Endothelial cell of umbilical vein (primary cell): ENCODE measurements at places on chromosomes 2 and 18. TPM values are rescaled to one million over a fixed set of nuclear protein-coding genes. Genes with fewer than 3 reads are reported as not detected.
A peak's percentile ranks its signal among the peaks of the same experiment; 100 is the strongest.

GRCh38 chr2:64203858-64204632, 59.8 kb upstream of the PELI1 start:
- DNase-seq, result peak; percentile 62

DNA sequence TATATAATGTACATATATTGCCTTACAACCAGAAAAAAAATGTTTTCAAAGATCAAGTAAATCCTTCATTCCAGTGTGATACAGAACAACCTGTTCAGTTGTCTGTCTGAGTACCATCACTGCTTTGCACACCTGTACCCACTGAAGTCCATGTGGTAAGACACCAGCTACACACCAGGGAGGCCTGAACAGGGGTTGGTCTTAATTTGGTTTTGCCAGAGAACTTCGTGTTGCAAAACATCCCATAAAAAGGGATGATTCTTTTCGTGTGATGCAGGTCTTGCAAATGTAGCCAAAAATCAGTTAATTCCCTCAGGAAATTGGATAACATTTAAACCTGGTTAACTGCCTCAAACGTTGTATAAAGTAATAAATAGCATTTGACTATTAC, 73.7 kb upstream of the SLC1A4 start:
- no peak for DNase-seq

- no peak for DNase-seq
Observed at GRCh38 chr2:145412155-145412554, 892.2 kb upstream of the ZEB2 start.

- no peak for DNase-seq
Observed at GRCh38 chr2:25372405-25373268, 30.9 kb upstream of the DNMT3A start.

DNA sequence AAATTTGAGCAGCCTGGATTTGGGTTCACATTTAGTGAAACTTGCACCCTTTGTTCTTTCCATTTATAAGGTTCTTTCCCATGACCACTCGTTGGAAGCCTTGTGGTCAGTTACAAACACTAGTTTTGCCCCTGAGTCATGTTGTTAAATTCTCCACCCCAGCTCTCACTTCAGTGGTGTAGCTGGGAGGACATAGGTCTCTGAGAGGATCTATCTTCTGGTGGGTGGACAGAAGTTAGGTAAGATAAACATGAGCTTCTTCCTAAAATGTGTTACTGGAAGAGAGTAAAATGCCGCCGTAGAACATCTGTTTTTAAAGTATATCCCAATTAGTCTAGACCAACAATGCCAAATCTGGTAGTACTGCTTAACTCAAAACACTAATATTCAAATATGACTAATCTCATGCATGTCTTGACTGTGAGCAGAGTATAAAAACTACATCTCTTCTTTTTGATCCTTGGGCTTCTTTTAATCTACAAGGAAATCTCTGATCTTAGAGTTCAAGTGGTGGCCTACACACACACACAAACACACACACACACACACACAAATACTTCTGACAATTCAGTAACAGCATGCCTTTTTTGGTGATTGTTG, 162.6 kb upstream of the FN1 start:
- no peak for DNase-seq

GRCh38 chr2:71943238-71944182, 204.2 kb downstream of the CYP26B1 start:
- no peak for DNase-seq

GRCh38 chr2:177698281-177698680, 305.7 kb downstream of the AGPS start:
- DNase-seq, result no peak

DNA sequence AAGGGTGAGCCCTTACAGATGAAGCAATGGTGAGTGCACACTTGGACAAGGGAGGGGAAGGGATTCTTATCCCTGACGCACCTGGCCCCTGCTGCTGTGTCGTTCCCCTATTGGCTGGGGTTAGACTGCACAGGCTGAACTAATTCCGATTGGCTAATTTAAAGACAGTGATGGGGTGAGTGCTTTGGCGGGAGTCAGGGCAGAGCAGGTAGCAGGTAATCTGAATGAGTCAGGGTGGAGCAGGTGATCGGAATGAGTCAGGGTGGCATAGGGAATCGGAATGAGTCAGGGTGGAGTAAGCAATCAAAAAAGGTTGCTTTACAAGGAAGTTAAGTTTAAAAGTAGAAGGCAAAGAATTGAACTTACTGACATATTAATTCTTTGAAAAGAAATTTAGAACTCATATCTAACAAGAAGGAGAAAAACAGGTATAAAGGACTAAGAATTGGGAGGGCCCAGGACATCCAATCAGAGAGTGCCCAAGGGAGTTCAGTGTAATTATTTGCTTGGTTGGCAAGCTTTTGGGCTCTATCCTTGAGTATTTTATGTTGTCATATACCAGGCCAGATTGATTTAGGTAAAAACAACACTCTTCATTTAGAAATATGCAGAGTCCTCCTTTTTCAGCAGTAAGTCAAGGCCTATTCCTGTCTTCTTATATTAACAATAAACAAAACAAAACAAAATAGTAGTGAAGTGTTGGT, 52.3 kb upstream of the RALBP1 start:
- DNase-seq, result no peak

DNA sequence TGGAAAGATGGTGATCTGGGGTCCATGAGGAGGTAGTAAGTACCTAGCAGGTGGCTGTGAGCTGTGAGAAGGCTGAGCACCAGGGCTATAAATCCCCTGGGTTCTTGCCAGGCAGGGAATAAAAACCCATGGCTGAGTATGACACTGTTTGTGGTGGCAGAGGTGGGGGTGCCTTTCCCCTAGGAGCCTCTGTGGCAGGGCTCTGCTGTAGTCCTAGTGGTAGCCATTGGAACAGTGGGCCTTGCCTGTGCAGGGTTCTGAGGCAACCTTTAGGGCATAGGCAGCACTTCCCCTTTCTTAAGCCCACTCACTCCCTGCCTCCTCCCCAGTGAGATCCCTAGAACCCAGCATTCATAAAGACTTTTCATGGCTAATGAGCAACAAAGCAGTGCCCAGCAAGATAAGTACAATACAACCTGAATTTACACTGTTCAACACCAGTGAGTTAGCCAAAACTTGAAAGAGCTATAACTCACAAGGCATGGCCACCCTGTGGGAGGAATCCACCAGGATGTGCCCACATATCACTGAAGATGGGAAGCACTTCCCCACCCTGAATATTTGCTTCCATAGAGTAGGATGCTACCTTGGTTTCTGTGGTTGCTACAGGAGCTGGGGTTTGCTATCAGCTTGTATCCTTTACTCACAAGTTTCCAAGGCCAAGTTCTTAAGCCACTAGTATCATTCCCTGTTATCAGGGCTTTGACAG, 100.9 kb upstream of the NEUROD1 start:
- DNase-seq, result peak; percentile 34

Gene REG3A
- not detected in 2 replicates for polyA plus RNA-seq

Gene CRYBA2
- polyA plus RNA-seq, result not detected in 2 replicates

Gene PLEKHA3
- polyA plus RNA-seq, result 2.7 and 4.1 TPM in 2 replicates

- peak; percentile 58 for DNase-seq
Observed at GRCh38 chr2:105800036-105800713, 55.5 kb downstream of the NCK2 start.

- no peak for DNase-seq
Observed at GRCh38 chr2:230129343-230129742, 60.6 kb upstream of the SLC16A14 start.

Gene SEMA4C
- polyA plus RNA-seq, result 16.4 and 18.0 TPM in 2 replicates

GRCh38 chr18:8478968-8479370, 130.3 kb upstream of the RAB12 start:
- no peak for DNase-seq

DNA sequence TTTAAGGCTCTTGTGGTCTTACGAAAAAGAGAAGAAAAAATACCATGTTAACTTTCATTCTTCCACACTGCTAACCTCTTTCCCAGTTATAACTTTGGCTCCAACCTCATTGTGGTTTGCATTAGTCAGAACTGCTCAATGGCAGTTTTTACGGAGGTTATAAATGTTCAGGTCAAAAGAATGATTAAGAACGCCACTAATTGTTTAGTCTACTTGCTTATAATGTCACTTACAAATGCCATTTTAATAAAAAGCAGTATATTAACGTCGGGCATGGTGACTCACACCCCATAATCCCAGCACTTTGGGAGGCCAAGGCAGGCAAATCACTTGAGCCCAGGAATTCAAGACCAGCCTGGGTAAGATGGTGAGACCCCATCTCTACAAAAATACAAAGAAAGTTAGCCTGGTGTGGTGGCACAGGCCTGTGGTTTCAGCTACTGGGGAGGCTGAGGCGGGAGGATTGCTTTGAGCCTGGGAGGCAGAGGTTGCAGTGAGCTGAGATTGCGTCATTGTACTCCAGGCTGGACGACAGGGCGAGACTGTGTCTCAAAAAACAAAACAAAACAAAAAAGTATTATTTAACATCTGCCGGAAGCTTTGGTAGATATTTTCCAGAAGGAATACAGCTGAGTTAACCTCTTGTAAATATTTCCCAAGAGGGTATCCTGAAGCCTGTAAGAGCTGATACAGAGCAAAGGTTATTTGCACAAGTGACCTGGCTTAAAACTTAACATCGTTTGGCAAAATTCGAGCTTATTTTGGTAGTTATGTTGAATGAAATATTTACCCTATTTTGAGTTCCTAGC, 5.1 kb downstream of the AGPS start:
- DNase-seq, result peak; percentile 65

DNA sequence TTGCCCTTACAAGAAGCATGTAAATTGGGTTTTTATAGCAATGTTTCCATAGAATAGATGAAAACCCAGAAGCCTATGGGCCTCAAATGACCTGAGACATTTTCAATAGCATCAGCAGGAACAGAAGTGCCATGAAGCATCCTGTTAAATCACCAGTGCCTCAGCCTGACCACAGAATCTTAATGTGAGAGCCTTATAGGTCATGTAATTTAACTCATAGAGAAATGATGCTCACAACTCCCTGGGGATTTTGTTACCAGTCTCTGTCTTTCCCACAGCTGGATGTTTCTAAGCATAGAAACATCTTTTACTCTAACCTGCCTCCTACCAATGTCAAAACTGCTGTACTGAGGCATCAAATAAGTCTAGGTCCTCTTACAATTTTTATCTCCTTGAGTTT, 295.8 kb upstream of the ACVR2A start:
- no peak for DNase-seq

DNA sequence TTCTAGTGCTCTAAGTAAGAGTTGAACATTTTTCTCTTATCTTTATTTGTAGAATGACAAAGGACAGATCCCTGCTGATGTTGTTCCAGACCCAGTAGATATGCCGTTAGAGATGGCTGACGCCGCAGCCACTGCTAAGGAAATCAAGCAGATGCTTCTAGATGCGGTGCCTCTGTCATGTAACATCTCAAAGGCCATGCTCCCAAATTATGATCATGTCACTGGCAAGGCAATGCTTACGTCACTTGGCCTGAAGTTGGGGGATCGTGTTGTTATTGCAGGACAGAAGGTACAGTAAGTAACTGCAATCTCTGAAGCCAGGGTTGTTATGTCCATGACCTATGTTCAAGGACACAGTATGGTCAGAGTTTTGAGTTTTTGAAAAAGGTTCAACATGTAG, 28.4 kb downstream of the CLIP4 start:
- no peak for DNase-seq

Gene HOXD4
- polyA plus RNA-seq, result 7.6 TPM in 2 replicates

- peak; percentile 22 for DNase-seq
Observed at GRCh38 chr2:138356178-138356577, 145.4 kb upstream of the SPOPL start.

Gene KYNU
- 0.04 TPM in 1 of 2 replicates, not detected in the other for polyA plus RNA-seq

DNA sequence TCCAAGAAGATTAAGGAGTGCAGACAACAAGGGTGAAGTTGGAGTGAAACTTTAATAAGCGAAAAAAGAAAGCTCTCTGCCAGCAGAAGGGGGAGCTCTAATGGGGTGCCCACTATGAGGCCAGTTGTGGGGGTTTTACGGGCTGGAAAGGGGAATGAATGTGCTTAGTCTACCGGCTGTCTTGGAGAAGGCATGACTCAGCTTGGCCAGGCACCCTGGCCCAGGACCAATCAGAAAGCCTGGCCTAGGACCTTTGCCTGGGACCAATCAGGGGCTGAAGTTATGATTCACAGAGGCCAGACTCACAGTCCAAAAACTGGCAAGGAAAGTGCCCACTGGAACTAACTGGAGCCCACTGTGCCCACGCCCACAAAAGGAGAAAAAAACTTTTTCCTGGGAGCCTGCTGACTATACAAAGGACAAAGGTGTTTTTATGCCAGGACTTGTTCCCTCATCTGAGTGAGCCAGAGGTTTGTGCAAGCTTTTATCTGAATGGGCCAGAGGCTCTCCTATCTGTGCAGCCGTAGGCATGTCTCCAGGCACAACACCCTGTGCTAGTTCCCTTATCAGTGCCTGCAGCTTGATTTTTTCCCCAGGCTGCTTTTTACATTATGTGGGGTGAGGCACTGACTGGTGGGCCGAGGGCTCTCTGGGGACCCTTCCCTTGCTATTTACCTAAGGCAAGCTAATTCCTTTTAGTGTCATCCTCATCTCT, 18.6 kb downstream of the CMPK2 start:
- no peak for DNase-seq

DNA sequence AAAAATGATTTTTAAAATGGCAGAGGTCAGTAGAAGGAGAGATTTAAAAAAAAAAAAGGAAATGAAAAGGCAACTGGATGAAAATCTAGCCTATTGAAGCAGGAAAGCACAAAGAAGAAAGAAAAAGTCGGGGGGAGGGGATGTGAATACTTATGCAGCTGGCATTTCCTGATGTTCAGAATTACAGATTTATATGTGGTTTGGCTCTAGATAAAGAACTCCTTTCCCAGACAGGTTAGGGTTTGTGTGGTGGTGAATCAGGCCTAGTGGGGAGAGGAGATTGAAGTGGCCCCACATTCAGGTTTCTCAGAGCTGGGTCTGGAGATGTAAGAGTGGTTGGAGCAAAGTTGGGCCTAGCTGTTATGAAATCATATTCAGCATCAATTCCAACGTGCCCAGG, 394.4 kb downstream of the FIGN start:
- peak; percentile 71 for DNase-seq

- DNase-seq, result no peak
Observed at GRCh38 chr2:81396417-81397019, 1092.0 kb upstream of the LRRTM1 start.

Gene UGT1A3
- polyA plus RNA-seq, result not detected in 2 replicates

Gene NAT8
- 0.19 and 0.25 TPM in 2 replicates for polyA plus RNA-seq

DNA sequence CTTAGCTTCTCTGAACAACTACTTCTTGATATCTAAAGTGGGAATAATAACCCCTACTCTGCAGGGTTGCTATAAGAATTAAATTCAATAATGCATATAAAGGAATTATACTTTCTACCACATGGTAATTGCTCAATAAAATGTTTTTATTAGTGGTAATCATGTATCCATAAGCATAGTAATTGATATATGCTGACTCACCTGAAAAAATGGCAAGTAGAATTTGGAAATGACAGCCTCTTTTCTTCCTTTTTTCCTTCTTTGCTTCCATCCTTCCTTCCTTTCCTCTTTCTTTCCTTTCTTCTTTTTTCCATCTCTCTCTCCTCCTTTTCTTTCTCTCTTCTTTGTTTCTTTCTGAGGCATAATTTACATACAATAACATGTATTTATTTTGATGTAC, 65.3 kb downstream of the DPP10 start:
- no peak for DNase-seq

Gene FBXO36
- polyA plus RNA-seq, result 0.92 and 1.2 TPM in 2 replicates

GRCh38 chr2:84169871-84170270, 289.2 kb downstream of the SUCLG1 start:
- no peak for DNase-seq

Gene TAF4B
- 0.47 and 0.49 TPM in 2 replicates for polyA plus RNA-seq
